ENCODE measurements at places on chromosomes 2 and 18. TPM values are rescaled to one million over a fixed set of nuclear protein-coding genes. Genes with fewer than 3 reads are reported as not detected.

Gene C1GALT1C1L
- total RNA-seq = not detected

Gene C2orf72
- total RNA-seq = 0.34 TPM

Gene MORN2
- total RNA-seq = 3.3 TPM

DNA sequence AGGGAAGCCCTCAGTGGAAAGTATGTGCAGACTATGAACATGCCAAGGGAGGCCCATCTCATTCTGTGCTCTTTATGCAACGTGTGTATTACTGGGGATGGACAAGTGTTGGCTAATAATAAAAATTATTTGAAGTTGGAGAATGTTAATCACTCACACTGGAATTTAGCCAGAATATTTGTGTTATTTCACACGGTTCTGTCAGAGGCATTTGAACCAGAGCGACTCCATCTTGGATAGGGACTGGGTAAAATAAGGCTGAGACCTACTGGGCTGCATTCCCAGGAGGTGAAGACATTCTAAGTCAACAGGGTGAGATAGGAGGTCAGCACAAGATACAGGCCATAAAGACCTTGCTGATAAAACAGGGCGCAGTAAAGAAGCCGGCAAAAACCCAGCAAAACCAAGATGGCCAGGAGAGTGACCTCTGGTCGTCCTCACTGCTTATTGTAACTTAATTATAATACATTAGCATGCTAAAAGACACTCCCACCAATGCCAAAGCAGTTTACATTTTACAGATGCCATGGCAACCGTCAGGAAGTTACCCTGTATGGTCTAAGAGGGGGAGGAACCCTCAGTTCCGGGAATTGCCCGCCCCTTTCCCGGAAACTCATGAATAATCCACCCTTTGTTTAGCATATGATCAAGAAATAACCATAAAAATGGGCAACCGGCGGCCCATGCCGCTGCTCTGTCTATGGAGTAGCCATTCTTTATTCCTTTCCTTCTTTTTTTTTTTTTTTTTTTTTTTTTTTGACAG, 2.6 kb upstream of the FZD5 start:
- peak; percentile 52 for DNase-seq

DNA sequence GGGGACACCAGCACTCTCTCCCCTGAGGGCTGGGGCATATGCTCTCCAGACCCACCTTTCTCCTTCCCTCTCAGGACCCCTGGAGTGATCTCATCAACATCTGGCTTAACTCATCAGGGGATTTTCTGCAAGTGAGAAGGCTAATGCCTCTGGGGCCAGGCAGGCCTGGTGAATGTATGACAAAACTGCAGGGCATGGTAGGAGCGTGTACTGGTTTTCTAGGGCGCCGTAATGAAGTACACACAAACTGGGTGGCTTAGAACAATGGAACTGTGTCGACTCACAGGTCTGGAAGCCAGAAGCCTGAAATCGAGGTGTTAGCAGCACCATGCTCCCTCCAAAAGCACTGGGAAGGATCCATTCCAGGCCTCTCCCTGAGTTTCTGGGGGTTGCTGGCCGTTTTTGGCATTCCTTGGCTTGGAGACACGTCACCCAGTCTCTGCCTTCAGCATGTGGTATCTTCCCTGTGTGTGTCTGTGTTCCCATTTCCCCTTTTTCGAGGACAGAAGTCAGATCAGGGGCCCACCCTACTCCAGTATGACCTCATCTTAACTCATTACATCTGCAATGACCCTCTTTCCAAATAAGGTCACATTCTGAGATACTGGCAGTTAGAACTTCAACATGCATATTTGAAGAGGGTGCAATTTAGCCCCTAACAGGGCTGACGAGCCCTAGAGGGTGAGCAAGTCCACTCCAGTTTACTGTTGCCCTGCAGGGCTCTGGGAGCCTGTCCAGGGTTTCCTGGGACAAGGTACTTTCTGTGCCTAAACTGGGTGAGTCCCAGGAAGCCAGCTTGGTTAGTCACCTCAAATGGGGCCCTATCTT, 45.5 kb upstream of the CAB39 start:
- DNase-seq = no peak

GRCh38 chr2:236945431-236946016, 140.2 kb upstream of the COPS8 start:
- DNase-seq = no peak

DNA sequence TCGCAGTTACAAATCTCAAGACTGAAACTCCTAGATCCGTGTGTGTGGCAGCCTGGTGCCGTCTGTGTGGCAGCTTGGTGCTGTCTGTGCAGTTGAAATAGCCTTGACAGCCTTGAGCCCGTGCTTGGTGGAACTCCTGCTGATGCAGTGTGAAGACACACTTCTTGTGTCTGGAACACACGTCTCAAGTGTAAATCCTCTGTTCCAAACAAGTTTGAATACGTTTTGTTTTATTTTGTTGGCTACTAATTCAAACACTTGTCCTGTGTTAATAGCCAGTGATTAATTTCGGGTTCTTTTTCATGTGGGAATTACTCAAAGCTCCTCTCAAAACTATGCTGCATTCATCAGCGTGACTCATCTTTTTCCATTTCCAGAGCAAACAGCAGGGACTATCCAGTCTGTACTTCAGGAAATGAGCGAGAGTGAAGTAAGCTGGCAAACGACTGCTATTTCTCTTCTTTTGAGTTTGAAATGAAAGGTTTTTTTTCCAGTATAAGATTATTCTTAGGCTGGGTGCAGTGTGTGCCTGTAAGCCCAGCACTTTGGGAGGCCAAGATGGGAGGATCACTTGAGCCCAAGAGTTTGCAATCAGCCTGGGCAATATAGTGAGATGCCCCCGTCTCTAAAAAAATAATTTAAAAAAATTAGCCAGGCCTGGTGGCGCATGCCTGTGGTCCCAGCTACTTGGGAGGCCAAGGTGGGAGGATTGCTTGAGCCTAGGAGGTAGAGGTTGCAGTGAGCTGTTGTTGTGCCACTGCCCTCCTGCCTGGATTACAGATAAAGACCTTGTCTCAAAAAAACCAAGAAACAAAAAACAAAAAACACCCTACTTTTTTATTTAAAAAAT, 152.9 kb downstream of the SPP2 start:
- DNase-seq = no peak

DNA sequence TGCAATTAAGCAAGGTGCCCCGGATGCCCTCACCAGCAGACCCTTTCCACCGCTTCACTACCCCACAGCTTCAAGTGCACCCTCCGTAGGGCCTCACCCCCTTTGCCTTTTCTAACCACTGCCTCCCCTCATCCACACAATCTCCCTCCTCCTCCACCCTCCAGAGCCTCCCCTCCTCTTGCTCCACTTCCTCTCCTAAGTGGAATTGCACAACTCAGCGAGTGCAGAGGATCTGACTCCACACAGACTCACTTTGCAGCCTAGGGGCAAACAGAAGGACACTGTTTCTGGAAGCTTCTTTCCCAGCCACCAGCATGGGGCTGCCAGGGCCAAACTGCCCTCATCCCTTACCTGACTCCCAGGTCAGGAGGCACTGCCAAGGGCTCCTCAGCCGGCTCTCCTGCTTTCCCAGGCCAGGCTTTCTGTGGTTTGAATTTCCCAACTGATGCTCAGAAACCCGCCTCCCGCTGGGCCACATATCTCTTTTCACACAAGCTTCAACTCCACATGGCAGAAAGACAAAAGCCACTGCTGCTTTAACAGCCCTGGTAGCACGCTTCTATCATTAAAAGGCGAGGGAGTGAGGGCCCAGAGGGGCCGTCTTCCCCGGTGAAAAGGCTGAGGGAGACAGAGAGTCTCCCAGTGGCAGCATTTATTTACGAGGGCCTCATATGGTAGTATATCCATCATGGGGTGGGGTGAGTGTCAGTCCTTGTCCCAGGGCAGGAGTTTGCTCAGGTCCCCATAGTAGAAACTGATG, 74.7 kb upstream of the MGAT4A start:
- DNase-seq = no peak

DNA sequence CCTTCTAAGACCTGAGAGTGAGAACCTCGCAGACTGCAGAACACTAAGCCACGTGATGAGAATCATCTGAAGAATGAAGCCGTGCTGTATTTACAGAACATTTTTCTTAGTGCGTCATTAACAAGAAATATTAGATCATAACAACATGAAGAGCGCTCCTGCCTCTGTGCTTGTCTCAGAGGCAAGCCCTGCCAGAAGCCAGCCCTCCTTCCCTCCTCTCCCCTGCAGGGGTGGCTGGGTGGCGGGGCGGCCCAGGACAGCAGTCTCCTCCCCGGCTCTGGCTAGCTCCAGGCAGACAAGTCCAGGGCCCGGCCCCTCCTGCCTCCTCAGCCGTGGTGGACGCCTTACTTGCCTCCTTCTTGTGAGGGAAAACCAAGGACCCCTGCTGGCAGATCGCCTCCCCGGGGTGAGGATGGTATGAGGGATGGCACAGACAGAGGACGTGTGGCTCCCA, 262.7 kb downstream of the TWIST2 start:
- DNase-seq = no peak

GRCh38 chr2:191950132-191950874, 103.4 kb upstream of the CAVIN2 start:
- no peak for DNase-seq

DNA sequence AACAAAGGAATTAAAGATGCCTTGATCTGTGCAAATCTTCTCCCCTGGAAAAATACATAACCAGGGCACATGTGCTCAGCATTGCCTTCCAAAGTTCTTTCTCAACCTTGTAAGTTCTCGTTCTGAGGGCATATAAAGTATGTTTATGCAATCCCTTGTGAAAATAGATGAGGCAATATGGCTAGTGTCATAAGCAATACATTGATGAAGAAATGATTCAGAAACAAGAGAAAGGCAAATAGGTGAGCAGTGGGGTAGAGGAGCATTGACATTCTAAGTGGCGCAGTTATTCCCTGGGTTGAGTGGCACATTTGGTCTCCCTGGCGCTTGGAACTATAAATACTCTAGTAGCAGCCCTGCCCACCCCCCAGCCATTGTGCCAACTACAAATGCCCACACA, 57.4 kb upstream of the PGAP1 start:
- no peak for DNase-seq

DNA sequence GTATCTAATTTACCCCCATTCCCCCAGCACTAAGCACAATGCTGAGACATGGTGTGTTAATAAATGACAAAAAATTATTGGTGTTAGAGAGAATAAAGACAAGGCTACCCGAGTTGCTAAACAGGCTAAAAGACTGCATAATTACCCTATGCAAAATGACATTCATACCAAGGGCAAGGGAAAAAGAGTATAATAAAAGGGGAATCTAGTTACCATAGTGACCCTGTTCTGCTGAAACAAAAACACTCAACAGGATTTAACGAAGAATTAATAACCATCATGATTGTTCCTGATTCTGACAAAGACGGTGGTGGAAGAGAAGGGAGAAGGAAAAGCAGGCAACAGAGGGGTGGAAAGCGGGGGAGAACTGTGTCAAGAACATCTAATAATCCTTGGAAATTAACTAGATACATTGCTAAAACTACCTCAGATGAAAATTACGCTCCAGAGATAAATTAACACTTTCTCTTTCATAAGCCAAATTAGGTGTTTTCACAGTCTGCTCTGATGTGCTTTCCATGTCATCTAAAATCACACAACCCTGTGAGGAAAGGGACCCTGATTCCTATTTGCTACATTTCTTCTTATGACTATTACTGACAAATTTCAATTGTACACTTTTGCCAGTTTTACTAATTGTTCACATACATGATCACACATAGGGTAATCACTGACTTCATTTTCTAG, 25.5 kb downstream of the TTR start:
- DNase-seq = no peak

- no peak for DNase-seq
Measured at GRCh38 chr2:17232776-17233556, 285.3 kb downstream of the RAD51AP2 start.

DNA sequence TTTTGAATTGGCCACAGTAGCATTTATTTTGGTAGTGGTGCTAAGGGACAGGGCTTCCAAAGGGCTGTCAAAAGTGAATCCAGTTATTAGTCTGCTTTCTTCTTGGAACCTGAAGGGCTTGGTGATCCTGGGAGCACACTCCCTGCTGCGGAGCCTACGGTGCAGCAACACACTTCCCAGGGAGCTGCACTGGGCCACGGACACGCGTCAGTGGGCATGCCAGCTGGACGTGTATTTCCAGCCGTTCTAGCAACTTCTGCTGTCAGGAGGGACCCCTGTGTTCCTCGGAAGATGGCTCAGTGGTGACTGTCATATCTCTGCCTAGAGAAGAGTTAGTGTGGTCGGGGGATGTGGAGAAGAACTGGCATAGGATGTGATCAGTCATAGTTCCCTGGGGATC, 204.6 kb downstream of the SOCS6 start:
- DNase-seq = no peak

DNA sequence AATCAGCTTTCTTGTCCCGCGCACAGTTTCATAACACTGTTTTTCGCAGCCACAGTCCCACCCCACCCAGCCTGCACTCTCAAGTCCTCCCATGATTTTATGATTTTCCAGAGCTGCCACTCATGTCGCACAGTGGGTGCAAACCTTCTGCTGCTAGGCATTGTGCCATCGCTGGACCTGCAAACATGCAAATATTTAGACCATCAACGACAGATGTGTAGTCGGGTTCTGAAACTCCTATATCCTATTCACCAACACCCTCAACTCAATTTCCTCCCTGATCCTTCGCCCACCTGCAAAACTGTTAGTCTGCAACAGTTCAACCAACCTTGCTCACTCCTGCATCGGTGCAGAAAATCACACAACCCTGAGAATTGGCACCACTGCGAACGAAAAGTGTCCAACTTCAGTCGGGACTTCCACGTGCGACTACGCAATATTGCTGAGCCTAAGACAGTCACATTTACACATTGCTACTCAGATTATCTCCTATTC, 871 bp upstream of the ALS2 start:
- DNase-seq = peak; percentile 30

GRCh38 chr2:6080932-6081753, 389.0 kb downstream of the SOX11 start:
- no peak for DNase-seq

DNA sequence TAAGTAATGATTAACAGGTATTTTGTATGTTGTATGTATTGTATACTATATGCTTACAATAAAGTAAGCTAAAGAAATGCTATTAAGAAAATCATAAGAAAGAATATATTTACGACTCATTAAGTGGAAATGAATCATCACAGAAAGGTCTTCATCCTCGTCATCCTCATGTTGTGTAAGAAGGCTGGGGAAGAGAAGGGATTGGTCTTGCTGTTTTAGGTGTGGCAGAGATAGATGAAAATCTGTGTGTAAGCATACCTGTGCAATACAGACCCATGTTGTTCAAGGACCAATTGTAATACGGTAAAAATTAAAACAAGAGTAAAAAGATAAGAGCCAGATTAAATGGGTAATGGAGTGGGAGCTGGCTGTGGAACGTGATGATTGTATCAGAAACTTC, 16.6 kb downstream of the SLC35F5 start:
- DNase-seq = no peak
